ENCODE measurements at places on chromosomes 5 and 9.

GRCh38 chr9:6224393-6225154 lies 9.0 kb downstream of the IL33 start:
- no peak for ATAC-seq

DNA sequence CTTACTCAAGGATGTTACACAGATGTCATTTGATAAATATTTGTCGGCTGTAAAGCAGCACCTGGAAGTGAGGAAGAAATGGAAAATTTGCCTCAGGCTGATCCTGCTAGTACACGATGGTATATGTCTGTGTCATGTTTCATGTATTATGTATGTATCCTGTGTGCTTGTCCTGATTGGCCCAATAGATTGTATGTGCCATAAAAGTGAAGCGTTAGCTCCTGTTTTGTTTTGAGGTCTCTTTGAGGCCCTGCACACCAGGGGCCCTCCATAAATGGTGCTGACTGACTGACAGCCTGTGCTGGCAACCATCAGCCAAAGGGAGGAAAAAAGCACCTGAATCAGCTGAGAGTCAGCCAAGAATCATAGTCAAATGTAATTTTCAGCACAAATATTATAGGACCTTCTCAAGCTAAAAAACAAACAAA lies 11.8 kb upstream of the LNPEP start:
- ATAC-seq, result no peak

GRCh38 chr5:143074414-143074996 lies 304.3 kb downstream of the ARHGAP26 start:
- no peak for ATAC-seq

GRCh38 chr5:165079389-165079788 lies 1574.0 kb downstream of the MAT2B start:
- ATAC-seq, result no peak

DNA sequence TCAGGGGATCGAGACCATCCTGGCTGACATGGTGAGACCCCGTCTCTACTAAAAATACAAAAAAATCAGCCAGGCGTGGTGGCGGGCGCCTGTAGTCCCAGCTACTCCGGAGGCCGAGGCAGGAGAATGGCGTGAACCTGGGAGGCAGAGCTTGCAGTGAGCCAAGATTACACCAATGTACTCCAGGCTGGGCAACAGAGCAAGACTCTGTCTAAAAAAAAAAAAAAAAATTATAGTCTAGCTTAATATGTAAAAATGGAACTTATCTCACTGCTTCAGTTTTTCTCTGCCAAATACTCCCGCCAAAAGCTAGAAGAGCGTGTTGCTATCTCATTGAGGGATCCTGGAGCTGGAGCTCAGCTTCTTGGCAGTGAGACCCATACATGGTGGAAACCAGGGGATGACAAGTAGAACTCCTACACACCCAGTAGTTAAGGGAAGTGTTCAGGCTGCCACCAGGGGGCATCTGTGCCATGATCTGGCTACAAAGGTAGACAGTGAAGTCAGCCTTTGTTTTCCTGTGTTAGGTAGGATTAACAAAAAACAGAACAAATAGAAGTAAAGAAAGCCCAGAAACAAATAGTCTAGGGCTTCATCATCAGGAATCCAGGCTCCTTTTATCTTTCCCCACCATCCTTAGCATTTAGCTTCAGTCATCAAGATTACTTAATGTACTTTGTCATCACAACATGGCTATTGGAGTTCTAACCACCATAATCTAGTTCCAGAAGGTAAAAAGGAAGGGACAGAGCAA lies 33.6 kb upstream of the GLIPR2 start:
- ATAC-seq, result peak; percentile 79

GRCh38 chr9:113479174-113479621 lies 15.7 kb downstream of the RGS3 start:
- no peak for ATAC-seq

DNA sequence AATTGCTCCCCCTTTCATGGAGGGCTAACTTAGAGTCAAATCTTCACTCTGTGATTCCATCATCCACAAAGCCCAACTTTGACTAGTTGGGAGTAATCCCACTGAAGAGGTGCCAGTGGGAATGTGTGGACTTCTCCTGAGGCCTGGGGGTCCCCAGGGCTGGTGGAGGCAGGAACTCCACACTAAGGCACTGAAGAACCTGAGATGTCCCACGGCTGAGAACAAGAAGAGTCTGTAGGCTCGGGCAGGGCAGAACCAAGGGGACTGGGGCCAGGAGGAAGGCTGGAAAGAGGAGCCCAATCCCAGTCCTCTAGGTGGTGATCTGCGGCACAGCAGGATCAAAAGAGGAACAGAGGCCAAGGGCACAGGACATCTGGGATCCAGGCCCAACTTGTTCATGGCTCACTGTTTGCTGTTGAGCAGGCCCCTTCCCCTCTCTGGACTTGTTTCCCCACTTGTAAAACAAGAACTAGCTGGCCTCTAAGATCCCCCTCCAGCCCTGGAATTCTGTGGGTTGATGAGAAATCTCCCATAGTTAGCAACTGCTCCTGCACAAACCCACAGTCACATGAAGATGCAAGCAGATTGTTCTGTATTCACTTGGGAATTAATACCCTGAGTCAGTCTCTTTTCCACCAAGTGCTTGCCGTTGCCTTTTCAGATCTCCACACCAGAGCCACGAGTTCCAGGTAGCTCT lies 32.7 kb upstream of the ALDH1B1 start:
- no peak for ATAC-seq

DNA sequence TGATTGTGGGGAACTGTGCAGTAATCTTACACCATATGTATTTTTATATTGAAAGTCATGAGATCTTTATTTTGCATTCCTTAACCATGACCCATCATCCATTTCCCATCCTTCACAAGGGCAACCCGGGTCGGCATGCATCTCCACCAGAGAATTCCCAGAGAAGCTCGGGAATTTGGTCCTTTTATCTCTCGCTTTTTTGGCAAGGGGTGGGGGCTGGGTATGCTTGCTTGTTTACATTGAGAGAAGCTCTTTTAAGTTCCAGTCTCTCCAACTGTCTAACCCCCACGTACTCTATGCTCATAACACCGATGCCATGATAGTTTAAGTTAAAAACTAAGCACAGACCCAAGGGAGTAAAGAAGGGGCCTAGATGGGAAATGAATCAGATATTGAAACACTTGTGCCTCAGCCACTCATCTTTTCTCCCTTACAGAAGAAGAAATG lies 109.9 kb upstream of the NFIB start:
- peak; percentile 92 for ATAC-seq

DNA sequence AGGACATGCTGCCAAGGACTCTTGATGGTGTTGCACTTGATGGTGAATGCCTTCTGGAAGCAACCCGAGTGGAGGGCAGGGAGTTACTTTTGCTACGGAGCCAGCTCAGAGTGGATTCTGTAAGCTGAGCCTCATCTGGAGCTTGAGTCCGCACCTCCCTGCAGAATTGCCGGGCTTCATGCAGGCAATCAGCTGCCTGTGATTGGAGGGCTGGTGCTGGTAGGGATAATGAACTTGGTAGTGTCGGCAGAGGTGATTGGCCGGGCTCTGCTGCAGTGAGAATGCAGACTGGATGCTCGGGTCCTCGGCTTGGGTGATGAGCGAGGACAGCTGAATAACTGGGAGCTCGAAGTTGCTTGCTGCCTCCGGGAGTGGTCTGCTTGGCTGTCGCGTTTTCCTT lies 23.1 kb downstream of the SLC25A25 start:
- peak; percentile 86 for ATAC-seq

- ATAC-seq, result peak; percentile 44
Observed at GRCh38 chr5:79074641-79075040, 5.1 kb downstream of the BHMT2 start.

GRCh38 chr5:65364907-65365306 lies 116.8 kb downstream of the ADAMTS6 start:
- no peak for ATAC-seq

DNA sequence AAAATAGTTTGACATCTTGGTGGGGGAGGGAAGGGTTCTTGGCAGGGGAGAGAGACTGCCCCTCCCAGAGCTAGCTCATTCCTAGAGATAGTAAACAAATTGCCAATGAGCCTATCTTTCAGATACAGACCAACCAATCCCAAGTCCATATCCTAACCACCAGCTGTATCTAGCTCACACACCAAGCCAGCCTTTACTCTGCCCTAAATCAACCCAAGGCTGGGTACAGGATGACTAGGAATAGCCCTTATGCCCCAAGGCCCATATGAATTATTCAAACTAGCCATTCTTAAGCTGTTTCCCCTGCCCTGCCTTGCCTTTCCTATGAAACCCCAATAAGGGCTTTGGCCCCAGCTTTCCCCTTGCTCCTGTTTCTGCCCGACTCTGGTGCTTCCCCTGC lies 281.3 kb upstream of the PANK3 start:
- no peak for ATAC-seq

DNA sequence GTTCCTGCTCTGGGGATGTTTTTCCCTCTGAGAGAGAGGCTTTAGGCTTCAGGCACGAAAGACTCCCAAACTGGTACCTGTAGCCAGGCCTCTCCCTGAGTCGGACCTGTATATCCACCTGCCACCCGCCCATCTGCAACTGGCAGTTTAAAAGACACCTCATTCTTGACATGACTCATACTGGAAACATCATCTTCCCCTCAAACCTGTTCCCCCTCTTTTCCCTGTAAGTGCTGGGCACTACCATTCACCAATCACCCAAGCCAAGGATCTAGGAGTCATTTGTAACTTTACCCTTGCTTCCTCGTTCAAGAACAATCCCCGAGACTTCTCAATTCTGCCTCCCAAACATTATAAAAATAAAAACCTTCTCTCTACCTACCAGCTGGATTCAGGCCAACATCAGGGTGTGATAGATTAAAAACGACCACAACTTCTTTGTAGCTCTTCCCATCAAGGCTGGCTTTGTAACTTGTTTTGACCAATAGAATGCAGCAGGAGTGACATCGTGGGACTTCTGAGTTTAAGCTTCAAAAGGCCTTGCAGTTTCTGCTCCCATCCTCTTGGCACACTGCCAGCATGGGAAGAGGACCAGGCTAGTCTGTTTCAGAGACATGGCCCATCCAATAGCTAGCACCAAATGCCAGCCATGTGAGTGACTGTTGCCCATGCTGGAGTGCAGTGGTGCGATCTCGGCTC lies 1.8 kb upstream of the WDR31 start:
- ATAC-seq, result no peak

- ATAC-seq, result no peak
Observed at GRCh38 chr9:87383344-87384150, 114.1 kb upstream of the DAPK1 start.

GRCh38 chr5:151903243-151903653 lies 21.4 kb downstream of the GLRA1 start:
- no peak for ATAC-seq

DNA sequence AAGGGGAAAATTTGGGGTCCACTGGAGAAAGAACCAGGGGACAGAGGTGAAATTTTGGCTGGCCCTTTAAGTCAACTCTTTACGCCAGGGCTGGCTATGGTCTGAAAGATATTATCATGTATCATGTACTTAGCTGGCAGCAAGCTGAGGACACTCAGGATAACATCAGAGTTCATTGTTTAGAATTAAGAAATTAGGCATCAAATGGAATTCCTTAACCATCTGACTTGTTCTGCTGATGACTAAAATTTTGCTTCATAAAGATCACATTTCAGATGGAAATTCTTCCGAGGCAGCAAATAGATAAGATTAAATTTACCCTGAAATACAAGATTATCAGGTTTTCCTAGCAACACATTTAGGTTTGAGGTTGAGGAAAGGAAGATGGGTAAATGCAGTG lies 269.4 kb upstream of the KLF9 start:
- no peak for ATAC-seq

GRCh38 chr9:5897851-5898250 lies 7.2 kb downstream of the MLANA start:
- no peak for ATAC-seq

DNA sequence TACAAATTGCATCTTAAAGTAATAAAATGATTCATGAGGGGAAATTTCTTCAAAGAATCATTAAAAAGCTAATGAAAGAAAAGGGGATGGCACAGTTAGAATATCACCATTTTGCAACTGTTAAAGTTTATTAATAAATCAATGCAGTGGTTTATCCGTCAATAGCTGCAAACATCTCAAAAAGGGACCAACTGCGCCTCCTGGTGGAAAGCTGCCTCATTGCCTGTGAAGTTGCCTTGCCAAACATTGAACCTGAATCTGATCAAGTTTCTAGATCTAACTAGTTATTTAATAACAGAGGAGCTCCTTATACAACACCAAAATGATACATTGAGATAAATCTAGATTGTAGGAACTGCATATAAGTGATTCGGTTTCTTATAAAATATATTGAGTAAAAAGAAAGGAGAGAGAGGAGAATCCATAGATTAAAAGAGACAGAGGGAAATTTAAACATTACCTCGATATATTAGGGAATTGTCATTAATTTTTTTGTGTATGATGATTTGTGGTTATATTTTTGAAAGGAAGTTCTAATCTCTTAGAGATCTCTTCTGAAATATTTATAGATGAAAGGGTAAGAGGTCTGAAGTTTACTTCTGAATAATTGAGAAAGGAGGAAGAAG lies 6.9 kb upstream of the NDUFB6 start:
- ATAC-seq, result peak; percentile 79

DNA sequence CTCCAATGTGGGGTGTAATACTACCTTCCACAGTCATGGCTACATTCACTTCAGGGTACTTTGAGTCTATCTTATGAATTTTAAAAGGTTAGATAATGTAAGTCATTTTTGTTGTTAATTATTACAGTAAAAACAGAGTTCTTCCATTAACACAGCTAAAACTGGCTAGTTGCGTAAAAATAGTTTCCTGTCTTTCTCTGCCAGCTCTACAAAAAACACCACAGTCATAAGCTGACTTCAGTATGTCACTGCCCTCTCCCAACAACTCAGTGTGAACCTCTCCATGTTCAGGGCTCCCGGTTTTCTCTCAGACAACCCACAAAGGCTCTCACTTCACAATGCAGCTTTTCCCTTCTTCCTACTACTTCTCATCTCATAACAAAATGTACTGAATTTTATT lies 84.8 kb upstream of the ITGA1 start:
- no peak for ATAC-seq

GRCh38 chr9:131092548-131093440 lies 3.5 kb upstream of the AIF1L start:
- ATAC-seq, result no peak

- ATAC-seq, result no peak
Observed at GRCh38 chr9:8282535-8282934, 483.0 kb upstream of the DMAC1 start.

- ATAC-seq, result peak; percentile 51
Observed at GRCh38 chr9:23850242-23850689, 24.2 kb upstream of the ELAVL2 start.

DNA sequence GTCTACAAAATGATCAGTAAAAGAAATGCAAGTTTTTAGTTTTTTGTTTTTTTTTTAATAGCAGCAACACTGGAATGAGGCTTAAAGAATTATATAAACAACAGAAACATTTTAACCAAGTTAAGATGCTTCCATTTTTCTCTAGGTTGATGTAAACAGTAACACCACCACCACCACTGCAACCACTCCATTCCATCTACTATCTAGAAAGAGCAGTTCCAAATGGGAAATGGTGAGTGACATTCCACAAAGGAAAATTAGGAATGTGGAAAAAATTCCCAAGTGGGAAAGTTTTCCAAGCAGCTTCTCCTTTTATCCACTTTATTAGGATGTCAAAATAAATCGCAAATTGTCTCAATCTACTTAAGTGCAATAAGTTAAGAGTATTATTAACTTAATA lies 32.6 kb downstream of the SLC38A9 start:
- ATAC-seq, result no peak

Measured in SK-N-SH treated with all-trans-retinoic acid at 6 μM for 48 hours (cell line).